Dorsolateral prefrontal cortex (tissue), 122 donors: ENCODE measurements at places on chromosomes 12 and 14.

GRCh38 chr12:60278209-60278608 lies 682.4 kb downstream of the SLC16A7 start:
- DNase-seq = no peak

DNA sequence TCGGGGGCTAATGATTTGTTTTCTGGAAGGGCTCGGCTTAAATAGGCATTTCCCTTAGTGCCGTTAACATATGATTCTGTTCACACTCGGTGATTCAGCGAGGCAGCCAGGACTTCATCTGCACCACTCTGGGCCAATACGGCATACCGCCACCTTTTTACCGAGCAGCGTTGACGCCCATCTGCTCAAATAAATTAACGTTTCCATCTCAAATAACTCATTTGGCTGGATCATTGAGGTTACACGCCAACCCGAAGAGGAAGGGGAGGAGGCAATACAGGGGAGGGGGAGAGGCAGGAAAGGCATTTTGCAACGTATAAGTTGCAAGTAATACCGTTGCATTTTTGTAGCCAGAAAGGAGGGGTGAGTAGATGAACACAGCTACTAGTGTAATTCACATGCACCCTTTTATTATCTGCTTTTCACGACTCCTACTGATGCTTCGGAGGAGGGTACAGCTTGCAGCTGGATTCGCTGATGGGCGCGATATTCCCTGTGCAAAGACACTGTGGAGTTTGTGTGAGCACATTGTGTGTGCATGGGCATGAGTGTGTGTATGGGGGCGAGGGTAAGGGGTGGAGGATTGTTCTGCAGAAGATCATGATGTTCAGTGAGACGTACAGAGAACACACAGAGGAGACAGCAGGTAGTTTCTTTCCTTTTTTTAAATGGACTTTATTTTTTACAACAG lies 45.9 kb downstream of the MAP1LC3B2 start:
- DNase-seq = no peak

- no peak for DNase-seq
Measured at GRCh38 chr12:5521456-5522325, 89.8 kb downstream of the NTF3 start.

- DNase-seq = no peak
Measured at GRCh38 chr12:879641-880040, 69.9 kb downstream of the RAD52 start.

- DNase-seq = no peak
Measured at GRCh38 chr12:45204757-45205156, 11.1 kb upstream of the ANO6 start.

DNA sequence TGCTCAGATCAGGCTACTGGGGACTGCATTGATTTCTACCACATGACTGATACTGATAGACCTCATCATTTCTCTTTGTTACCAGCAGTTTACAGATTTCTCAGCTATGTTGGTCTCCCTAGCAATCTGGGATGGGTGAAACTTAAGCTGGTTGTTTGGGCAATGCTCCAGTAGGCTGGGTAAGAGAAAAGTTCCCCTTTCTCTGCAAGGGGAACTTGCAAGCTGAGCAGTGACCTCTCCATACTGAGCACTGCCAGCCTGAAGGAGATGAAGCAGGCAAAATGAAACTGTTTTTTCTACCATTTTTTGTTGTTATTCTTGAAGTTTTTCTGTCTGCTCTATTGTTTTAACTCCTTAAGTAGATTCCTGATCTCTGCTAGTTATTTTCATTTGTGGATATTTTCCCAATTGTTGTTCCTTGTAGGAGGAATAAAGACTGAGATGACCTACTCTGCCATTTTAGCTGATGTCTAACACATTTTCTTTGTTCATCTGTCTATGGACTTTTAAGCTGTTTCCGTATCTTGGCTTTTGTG lies 1.3 kb upstream of the OR4M1 start:
- DNase-seq = no peak

DNA sequence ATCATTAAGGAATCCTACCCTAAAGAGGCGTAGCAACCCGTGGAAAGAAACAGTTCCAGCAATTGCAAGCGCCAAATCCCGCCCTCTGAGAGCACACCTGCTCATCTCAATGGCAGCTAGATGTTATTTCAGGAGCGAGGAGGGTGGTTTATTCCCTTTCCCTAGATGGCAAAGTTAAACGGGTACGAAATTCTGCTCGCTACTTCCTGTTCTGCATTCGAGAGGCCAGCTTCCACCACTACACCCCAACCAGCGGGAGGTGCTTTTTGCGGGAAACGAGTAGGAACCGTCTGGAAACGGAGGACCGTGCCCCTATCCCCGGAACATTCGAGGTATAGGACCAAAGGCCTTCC lies 536 bp downstream of the VPS29 start:
- peak; percentile 30 for DNase-seq

DNA sequence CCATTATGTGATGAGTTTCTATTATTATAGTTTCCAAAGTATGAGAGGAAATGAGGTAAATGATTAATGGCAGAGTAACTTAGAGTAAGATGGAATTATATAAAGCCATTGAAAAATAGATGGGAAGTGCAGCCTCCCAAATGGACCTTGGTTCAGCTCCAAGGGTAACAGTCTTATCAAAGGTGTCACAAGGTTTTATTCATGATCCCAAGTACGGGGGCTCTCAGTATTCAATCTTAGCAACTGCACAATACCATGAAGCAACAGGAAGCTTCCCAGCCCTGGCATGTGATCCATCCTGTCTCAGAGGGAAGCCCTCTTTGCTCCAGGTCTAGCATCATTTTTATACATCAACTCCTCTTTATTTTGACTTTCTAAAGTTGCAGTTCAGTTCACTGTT lies 948.2 kb downstream of the GALC start:
- DNase-seq = no peak

GRCh38 chr14:102734436-102734835 lies 42.8 kb upstream of the TRAF3 start:
- no peak for DNase-seq

DNA sequence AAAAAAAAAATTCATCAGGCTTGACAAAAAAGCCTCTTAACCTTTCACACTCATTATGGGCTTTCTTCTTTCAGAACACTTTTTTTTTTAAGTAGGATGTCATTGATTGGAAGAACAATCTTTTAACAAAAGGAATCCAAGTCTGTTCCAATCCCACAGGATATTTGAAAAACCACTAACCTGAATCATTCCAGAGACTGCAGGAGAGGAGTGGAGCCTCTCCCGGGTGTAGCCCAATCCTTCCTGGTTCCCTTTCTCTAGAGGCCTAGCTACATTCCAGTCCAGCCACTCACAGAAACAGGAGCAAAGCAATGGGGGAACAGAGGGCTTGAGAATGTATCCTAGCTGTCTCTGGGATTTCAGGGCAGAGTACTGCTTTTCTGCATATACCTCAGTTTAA lies 4.3 kb downstream of the MFAP5 start:
- no peak for DNase-seq

DNA sequence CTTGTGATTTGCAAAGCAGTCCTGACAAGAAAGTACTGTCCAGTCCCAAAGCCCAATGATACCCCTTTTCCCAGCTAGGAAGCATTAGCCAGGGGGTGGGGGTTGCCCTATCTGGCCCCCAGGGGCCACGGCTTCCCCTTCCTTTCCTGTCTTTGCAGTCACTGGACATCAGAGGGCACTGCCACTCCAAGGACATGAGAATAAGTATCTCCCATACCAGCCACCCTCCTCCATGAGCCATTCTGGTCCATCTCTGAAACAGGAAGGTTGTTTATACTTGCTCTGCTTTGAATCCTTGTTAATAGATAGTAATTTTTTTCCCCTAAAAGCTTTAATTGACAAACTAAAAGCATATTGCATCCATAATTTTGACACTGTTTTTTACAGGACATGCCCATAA lies 29.7 kb downstream of the RBM19 start:
- no peak for DNase-seq

DNA sequence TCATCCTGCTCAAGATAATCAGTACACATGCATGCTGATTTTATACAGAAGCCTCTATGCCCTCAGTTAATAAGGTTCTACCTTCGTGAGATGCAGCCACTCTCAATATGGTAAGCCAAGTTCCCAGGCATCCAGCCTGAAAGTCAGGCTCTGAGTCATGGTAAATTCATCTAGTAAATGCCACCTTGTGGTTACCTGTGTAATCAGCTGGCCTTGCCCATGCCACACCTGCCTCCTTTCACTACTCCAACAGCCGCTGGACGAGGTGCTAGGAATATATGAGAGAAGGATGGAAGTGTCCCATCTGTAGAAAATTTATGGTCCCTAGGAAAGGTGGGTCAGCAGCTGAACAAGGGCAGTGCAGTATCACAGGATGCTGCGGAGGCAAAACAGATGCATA lies 207.3 kb downstream of the SSPN start:
- DNase-seq = no peak

DNA sequence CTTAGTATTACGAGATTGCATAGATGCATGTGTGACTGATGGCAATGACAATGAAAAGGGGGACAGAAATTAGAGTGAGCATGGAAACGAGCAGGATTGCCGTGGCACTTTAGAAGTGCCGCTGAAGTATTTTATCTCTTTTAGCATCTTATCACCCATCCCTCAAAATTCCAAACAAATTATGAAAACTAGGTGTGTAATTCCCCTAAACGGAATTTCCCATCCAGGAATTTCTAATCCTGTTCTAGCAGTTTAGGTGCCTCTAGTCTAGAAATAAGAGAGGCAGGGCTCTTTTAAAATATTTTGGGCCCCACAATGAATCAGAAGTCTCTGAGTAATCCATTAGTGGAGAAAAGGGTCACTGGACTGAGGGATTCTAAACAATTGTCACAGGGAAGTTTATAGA lies 947 bp downstream of the TMEM52B start:
- no peak for DNase-seq

- no peak for DNase-seq
Measured at GRCh38 chr14:22945642-22946041, 11.2 kb downstream of the HAUS4 start.

DNA sequence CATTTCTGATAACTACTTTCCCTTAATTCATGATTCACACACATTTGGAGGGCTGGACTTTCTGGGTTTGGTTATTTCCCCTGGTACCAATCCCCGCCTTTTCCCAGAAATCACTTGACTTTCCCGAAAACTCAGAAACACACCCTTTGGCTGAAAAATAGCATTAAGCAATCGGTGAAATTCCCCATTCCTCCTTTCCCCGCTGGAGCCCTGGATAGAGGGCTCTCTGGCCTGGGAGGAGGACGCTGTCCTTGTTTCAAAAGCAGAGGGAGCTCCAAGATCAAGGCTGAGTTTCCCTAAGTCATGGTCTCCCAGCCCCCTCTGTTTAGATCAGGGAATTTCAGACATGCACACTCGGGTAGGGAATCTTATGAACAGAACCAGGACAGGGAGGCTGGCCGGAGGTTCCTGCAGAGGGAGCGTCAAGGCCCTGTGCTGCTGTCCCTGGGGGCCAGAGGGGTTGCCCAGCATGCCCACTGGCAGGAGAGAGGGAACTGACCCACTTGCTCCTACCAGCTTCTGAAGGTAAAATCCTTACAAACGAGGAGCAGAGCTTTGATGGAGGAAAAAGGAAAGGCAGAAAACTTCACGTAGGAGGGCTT lies at the start of gene C1S:
C1S (plus strand) TSS at position 366 of the 602 bp plus-strand sequence. CDS start 1,195 bp downstream, outside the sequence.
- no peak for DNase-seq

DNA sequence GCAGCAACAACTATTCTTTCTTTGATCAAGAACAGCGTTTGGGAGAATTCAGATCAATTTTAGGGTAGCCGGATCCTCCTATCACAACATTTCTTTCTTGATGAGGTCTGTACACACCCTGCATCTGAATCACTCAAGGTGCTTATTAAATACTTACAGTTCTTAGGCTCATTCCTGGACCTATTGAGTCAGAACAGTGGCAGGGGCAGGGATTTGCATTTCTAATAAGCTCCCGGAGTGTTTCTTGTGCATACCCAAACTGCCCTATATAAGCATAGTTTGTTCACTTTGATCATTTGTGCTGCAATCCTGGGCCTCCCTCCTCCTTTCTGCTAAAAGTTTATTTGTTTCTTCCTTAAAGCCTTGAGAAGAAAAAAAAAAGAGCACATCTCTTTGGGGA lies 80.5 kb upstream of the RPH3A start:
- no peak for DNase-seq

DNA sequence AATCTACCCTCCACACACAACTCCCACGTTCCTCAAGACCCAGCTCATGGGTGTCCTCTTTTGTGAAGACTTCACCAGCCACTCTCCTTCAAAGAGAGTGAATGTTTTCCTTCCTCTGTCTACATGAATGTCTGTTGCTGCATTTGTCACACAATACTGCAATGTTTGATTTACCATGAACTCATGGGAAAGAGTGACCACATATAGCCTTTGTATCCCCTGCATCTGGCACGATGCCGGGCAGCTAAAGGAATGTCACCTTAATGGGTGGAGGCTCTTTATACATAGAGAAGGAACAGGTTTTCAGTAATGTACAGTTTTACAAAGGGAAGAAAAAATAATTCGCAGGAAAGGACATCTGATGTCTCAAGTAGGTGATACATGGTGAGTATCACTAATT lies 12.1 kb upstream of the BCDIN3D start:
- DNase-seq = no peak

GRCh38 chr12:113898466-113898865 lies 67.7 kb downstream of the RBM19 start:
- DNase-seq = no peak

DNA sequence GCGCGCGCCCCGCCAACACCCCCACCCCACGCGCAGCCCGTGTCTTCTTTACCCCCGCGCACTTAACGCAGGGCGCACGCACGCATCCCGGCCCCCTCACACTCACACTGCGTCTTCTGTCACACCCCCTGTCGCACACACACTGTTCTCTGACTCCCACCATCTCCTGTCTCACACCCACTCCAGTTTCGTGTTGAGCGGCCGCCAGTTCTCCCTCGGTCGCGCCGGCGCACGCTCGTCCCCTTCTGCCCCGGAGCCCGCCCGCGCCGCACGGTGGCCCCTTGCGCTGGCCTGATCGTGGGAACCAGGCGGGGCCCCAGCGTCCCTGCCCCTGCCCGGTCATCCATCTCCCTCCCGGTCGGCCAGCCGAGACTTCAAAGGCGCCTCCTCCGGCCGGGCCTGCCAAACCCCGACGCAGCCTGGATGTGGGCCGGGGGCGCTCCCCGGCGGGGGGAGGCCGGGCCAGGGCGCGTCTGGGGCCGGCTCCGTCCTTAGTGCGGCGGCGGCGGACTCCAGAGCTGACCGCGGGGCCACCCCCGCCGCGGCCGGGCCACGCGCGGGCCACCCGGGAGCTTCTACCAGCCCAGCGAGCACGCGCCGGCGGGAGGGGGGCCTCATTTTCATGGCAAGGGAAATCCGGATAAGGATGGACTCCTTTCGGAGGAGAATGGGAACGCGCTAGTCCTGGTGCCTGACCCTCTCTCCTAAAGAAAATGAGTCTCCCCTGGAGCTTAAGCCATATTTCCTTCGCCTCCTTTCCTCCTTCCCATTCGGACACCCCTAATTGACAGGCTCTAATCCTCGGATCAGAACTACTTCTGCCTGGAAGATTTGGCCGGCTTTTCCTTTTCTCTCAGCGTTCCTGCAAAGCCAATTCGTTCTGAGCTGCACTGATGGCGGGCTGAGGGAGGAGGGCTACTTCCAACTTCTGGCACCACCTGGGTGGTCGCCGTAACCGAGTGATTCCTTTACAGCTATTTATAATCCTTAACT lies 82.0 kb upstream of the HMGA2 start:
- DNase-seq = no peak

GRCh38 chr14:79855789-79856188 lies 355.5 kb downstream of the DIO2 start:
- no peak for DNase-seq

- peak; percentile 79 for DNase-seq
Measured at GRCh38 chr14:67674480-67675218, at the start of gene VTI1B. Gene VTI1B (minus strand): TSS chr14:67674632. CDS start chr14:67674489, 143 bp downstream.
